ENCODE measurements at places on chromosomes 11 and 22. TPM values are rescaled to one million over a fixed set of nuclear protein-coding genes. Genes with fewer than 3 reads are reported as not detected.

The C22orf23 gene
- total RNA-seq = 0.39 TPM

The GP1BB gene
- total RNA-seq = 25.8 TPM

The LPXN gene
- total RNA-seq = 5.5 TPM

The SLC16A8 gene
- total RNA-seq = 0.28 TPM

The NCR3LG1 gene
- 2.0 TPM for total RNA-seq

The FAM227A gene
- total RNA-seq = 1.1 TPM

The NXPE2 gene
- total RNA-seq = 0.22 TPM

The MIAT gene
- total RNA-seq = 2.0 TPM

The TP53I11 gene
- total RNA-seq = 89.0 TPM

The ACRV1 gene
- total RNA-seq = not detected

The MS4A6E gene
- not detected for total RNA-seq

The PATE2 gene
- total RNA-seq = not detected

The SCT gene
- not detected for total RNA-seq

The USH1C gene
- not detected for total RNA-seq

The SCARF2 gene
- total RNA-seq = 11.0 TPM

The CALCA gene
- not detected for total RNA-seq

The CPT1A gene
- total RNA-seq = 53.1 TPM

Data from right atrium auricular region (tissue), 2 donors.